Activated T-cell treated with anti-CD3 and anti-CD28 coated beads for 24 hours (primary cell): ENCODE measurements at places on chromosomes 5 and 9.
A peak's percentile ranks its signal among the peaks of the same experiment; 100 is the strongest.

DNA sequence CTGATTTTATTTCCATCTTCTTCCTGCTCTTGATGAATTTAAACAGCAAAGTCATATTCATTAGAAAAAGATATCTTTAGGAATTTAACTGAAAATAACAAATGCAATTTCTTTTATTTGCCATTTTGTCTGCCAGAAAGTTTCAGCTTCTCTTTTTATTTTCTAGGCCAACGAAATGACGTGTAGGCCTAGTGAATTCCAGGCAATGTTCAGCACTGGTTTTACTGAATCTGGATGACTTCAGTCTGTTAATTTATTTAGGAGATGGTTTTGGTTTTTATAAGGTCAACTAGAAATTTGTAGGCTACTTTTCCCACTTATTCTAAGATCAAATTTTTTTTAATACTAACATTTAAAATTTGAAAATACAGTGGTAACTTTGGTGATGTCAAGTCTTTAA is 129.1 kb upstream of the VCAN start:
- no peak for DNase-seq

- DNase-seq = no peak
Observed at GRCh38 chr9:114140401-114140800, 14.9 kb upstream of the COL27A1 start.

GRCh38 chr5:118698774-118699173 is 289.6 kb downstream of the DTWD2 start:
- no peak for DNase-seq

DNA sequence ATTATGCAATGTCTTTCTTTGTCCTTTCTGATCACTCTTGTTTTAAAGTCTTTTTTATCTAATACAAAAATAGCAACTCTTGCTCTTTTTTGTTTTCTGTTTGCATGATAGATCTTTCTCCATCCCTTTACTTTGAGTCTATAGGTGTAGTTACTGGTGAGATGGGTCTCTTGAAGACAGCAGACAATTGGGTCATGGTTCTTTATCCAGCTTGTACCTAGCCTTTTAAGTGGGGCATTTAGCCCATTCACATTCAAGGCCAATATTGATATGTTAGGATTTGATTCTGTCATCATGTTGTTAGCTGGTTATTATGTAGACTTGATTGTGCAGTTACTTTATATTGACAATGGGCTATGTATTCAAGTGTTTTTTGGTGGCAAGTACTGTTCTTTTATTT is 245.9 kb upstream of the TARS1 start:
- no peak for DNase-seq

DNA sequence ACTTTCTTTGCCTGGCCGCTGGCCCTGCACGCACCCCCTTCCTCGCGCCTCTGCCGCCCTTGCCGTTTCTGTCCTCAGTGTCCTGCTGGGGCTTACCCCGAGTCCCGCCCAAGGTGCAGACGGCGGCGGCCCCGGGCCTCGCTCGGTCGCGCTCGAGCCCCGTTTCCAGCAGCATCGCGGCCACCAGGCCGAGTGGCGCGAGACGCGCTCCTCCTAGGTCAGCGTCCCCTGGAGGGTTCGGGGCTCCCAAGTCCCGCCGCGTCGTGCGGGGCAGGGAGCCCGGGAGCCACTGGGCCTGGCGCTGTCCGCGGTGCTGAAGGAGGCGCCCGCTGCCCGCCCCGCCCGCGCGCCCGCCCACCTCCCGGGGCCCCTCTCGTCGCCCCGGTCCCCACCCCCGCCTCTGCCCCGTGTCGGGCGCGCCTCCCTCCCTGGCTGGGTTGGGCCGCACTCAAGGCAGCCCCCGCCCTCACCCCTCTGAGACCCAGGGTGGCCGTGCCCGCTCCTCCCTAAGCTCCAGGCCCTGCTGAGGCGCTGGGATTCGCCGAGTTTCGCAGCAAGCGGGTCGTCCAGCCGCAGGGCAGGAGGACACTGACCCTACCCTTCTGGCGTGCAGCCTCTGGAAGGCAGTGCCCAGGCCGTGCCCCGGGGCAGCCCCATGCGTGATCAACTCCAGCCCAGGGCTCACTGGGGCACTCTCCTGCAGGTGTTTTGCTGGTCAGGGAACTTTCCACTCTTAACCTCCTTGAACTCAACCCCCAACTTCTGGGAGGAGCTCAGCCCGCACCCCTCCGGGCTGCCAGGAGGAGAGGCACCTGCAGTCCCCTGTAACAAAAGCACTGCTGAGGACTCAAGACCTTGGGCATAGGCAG is at the start of gene LHX3:
LHX3 (minus strand) TSS at position 291 of the 869 bp plus-strand sequence; CDS start at position 175, 116 bp downstream.
- no peak for DNase-seq

DNA sequence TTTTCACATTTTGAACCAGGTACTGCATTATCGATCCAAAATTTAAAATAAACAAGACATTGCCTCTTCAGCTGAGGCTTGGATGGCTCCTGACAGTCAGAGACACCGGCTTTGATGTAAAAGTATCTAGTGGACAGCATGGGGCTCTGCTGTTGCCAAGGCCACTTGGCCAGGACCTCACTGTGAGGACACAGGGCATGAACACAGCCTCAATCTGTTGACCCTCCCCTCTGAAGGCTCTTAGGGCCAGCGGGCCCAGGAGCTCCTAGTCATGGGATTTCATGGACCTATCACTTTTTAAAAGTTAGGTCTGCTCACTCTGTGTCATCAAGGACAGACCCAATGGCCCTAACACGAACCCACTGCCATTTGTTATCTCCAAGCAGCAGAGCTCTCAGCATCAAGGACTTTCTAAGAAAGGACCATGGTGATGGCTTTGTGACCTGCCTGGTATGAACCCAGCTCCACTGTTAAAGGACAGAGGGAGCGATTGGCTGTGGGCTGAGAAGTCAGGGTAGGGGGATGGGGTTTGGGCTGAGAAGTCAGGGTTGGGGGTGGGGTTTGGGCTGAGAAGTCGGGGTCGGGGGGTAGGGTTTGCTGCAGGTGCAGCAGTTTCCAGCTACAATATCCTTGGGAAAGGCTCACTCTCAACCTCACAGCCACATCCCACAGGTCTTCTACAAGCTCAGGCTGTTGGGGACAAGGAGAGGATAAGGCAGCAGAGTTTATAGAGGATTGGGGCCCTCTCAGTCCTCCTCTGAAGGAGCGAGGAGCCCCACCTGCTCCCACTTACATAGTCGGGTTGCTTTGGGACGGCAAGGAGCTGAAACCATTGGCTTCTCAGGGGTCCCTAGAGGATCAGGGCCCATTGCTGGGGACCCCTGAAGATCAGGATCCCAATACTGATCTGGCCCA is 146.8 kb downstream of the BARX1 start:
- DNase-seq = no peak

DNA sequence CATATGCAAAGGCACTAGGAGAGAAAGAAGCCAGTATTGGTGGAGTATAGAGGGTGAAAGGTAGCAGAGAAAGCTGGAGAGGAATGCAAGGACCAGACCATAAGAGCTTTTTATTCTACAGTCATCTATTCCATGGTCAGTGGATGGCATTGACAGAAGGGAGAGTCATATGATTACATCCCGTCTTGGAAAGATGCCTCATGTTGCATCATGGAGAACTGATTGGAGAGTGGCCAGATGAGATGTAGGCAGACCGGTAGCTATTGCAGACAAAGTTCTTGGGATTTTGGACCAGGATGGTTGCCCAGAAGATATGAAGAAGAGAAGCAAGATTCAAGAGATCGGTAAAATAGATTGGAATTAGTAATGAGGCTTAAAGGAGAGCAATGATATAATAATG is 260.7 kb downstream of the CHSY3 start:
- no peak for DNase-seq

DNA sequence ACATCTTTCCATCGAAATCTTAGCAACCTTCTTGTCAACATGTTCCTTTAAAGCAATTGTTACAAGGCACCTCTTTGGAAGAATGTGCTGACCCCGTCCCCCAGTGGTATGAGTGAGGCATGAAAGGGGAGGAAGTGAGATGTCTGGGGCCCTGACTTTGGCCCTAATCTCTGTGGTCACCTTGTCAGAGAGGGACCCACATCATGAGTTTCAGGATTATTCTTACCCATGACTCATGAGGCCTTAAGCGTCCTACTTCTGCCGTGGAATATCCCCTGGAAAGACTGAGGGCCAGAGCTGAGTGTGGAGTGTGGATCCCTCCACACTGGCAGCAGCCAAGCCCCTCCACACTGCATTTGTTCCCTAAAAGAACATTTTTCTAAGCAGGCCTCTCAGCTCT is 81.2 kb downstream of the FSTL4 start:
- no peak for DNase-seq

GRCh38 chr9:33791117-33791516 is 4.2 kb upstream of the PRSS3 start:
- DNase-seq = no peak

- no peak for DNase-seq
Observed at GRCh38 chr5:14706615-14707021, 42.1 kb downstream of the OTULIN start.

GRCh38 chr9:133234577-133235322 is 25.7 kb upstream of the OBP2B start:
- no peak for DNase-seq

- DNase-seq = no peak
Observed at GRCh38 chr9:131817627-131818026, 77.8 kb upstream of the RAPGEF1 start.

DNA sequence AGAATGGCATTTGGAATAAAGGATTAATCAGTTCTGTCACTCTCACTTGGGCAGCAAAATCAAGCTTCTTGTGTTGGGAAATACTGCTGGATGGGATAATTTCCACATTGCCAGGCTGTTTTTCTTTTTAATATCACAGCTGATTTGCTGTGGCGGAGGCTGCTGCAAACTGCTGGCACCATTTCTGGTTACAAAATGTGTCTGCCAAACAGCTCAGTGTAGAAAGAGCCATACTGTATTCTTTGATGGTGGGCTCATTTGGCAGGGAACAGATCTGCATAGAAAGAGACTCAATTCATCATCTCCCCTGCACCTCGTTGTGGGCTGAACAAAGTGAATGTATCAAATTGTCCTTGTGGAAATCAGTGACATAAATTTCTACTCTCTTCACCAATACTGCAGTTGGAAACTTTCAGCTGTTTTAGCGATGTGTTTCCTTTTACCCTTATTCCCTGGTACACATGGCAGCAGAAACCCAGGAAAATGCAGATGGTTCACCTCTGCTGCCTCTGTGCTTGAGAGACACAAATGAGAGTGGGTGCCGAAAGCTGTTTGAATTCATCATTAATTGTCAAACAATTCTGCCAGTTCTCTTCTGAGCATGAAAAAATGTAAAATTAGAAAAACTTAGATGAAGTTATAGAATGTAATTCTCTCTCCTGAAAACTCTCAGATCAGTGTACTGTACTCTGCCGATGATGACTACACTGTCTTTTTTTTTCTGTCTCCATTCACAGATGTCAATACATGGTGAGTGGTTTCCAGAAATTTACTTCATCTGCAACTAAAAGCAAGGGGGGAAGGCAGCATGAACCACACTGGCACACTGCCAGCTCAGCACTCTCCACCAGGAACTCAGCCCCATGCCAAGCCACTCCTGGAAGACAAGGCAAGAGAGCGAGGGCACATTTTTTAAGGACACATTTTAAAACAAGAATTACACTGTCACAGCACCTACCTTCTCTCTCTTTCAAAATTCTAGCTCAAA is 75.0 kb downstream of the HMHB1 start:
- DNase-seq = no peak

DNA sequence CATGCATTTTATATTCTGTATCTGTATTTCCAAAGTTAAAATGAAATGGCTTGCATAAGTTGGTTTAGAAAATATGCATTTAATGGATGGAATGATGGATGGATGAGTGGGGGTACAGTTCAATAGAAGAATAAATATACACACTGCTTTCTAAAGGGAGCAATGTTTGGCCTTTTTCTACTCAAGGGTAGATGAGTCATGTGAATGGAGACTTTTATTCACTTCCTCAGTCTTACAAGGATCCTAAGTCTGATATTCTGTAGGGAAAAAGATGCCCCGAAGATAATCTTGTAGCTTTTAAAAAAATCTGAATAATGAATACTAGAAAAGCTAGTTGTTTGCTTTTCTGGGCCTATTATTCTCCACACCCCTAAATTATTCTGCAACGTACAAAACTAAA is 2112.1 kb downstream of the MAT2B start:
- no peak for DNase-seq

GRCh38 chr9:94677929-94678328 is 38.6 kb upstream of the FBP1 start:
- no peak for DNase-seq

DNA sequence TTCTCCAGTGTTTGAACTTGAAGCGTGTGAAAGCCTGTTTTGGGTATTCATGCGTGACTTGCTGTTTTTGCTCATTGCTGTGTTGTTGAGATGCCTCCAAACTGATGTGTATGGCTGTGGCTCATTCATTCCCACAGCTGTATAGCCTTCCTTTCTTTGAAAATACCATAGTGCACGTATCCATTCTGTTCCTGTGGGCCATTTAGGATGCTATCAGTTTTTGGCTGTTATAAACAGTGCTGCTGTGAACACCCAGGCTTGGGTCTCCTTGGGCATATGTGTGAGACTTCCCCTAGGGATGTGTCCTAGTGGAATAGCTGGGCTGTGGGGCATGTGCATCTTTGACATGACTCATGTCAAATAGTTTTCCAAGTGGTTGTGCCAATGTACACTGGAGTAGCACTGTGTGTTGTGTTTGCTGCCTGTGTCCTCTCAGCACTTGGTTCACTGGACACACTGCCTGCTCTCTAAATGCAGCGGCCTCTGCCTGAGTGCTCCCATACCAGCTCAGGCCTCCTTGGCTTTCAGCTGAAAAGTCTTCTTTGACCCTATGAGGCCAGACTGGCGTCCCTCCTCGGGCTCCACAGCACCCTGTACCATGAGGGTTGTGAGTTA is 102.6 kb upstream of the TBC1D2 start:
- no peak for DNase-seq

DNA sequence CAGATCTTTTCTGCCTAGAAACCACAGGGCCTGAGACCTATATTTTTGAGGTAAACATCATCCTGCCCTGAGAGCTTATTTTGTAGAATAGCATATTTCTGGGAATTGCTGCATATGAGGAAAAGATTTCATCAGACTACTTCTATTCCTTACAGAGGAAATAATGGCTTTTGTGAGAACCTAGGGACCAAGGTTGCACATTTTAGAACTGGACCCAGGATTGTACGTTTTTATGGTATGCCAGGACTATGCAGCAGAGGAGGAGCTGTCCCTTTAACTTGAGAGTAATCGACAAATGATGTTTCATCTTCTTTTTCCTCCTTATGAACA is 2.2 kb upstream of the ALDH1A1 start:
- no peak for DNase-seq

DNA sequence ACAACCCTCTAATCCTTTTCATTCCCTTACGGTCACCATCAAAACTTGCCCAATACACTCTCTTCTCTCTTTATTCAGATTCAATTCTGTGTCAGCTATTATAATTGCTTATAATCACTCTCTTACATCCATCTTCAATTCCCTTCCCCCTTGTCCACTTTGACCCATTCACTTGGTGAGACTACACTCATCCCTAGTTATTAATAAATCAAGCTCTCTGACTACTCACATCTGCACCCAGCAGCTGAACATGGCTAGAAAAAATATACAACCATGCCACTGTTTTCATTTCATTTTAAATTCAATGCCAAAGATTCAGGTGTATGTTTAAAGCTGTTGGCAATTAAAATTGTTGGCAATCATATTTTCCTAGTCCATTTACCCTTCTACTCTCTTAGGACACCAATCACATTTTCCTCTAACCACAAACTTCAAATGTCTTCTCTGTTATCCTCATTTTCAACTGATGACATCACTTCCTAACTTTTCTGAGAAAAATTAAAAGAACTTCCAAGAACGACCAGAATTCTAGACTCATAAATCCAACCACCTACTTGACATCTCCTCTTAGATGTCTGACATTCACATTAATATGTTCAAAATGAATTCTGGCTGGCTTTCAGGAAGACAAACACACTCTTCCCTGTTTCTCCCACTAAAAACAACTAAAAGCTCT is 5.5 kb downstream of the C5orf15 start:
- DNase-seq = no peak

- peak; percentile 17 for DNase-seq
Observed at GRCh38 chr9:127865645-127866464, 11.4 kb upstream of the ENG start.
